Fibroblast of skin of left biceps (primary cell): ENCODE measurements at places on chromosomes 6 and 20.
A peak's percentile ranks its signal among the peaks of the same experiment; 100 is the strongest.

GRCh38 chr6:33279971-33280511 lies 3.1 kb downstream of the B3GALT4 start:
- DNase-seq = no peak

- DNase-seq = peak; percentile 8
These were observed 50.8 kb downstream of the KAT14 start for GRCh38 chr20:18188434-18188833.

DNA sequence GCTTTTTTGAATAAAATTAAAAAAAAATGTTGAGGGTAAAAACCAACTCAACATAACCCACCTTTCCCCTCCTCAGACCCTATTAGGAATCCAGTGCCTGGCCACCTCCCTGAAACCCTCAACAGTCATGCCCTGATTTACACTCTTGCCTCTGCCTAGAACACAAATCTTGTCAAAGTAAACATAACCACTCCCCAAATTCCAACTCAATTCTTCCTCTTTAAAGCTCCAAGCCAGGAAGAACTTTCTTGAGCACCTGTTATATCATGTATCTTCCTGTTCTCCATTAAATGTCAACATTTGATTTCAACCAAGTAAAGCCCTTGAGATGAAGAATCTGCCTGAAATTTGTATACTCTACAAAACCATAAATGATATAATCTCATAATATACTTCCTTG lies 198.0 kb upstream of the SHLD1 start:
- DNase-seq = no peak

DNA sequence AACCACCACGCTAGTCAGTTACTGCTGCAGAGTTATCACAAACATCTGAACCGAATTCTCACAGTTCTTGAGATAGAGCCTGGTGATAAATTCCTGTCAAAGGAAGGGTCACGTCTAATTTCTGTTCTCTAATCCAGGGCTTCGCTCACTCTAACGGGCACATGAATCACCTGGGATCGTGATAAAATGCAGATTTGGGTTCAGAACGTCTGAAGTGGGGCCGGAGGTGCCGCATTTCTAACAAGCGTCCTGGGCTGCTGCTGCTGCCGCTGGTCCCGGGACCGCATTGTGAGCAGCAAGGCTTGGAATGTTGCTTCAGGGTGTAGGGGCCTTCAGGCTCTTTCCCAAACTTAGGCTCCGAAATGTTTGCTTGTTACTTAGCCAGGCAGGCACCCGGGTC lies 264.1 kb downstream of the CDC5L start:
- no peak for DNase-seq

DNA sequence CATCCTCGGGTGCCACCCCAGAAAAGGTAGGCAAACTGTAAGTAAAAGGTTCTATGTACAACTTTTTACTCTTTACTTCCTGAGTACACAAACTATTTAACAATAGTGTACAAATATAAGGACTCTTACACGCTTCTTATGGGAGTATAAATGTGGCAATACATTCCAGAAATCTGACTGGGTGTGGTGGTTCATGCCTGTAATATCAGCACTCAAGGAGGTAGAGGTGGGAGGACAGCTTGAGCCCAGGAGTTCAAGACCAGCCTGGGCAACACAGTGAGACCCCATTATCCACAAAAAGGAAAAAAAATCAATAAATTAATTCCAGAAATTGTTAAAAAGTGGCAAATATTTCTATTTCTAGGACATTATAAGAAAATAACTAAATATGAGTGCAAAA lies 48.9 kb downstream of the PIGU start:
- DNase-seq = no peak

GRCh38 chr6:18823782-18824386 lies 436.7 kb downstream of the RNF144B start:
- no peak for DNase-seq
